ENCODE measurements at places on chromosomes 4 and X. TPM values are rescaled to one million over a fixed set of nuclear protein-coding genes. Genes with fewer than 3 reads are reported as not detected.

ANXA3 gene
- total RNA-seq, result 5.1 TPM

DNA sequence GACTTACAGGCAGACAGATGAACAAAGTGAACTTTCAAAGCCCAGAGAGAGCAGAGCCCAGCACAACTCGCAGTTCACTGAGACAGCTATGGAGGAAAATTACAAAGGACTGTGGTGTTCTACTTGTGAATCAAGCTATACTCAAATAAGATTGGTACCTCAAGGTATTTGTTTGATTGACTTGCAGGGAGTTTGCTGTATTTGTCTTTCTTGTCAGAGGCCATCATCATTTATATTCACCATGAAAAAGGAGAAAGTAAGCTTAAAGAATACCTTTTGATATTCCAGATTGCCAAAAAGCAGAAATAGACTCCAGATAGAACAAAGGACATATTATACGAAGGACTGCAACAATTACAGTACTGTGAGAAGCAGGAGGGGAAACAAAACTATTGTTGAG lies 1047.9 kb downstream of the RPA4 start:
- DNase-seq, result no peak

GRCh38 chrX:69076088-69076487 lies 89.2 kb downstream of the PJA1 start:
- DNase-seq, result no peak

GRCh38 chrX:50609796-50610195 lies 139.2 kb upstream of the DGKK start:
- DNase-seq, result no peak

TIGD4 gene
- 0.13 TPM for total RNA-seq

All from T-helper 17 cell (primary cell).